ENCODE measurements at places on chromosomes 7 and 10.

DNA sequence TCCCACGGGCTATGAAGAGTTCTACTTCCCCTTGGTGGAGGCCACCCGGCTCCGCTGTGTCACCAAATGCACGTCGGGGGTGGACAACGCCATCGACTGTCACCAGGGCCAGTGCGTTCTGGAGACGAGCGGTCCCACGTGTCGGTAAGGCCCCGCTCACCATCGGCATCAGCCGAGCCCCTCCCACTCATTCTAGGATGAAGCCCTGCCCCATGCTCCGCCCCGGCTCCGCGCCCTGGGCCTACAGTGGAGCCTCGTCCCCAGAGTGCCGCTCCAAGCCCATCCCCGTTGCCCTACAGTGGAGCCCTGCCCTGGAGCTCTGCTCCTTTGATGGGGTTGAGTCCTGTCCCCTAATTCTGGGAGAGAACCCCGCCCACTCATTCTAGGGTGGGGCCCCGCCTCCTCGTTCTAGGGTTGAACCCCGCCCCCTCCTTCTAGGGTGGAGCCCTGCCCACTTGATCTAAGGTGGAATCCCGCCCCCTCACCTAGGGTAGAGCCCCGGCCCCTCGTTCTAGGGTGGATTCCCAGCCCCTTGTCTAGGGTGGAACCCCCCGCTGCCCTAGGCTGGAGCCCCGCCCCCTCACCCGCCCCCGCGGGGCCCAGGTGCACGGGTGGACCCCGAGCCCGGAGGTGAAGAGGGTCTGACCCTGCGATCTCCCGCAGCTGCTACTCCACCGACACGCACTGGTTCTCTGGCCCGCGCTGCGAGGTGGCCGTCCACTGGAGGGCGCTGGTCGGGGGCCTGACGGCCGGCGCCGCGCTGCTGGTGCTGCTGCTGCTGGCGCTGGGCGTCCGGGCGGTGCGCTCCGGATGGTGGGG lies 3.4 kb upstream of the MUC12 start:
- peak; percentile 61 for DNase-seq

DNA sequence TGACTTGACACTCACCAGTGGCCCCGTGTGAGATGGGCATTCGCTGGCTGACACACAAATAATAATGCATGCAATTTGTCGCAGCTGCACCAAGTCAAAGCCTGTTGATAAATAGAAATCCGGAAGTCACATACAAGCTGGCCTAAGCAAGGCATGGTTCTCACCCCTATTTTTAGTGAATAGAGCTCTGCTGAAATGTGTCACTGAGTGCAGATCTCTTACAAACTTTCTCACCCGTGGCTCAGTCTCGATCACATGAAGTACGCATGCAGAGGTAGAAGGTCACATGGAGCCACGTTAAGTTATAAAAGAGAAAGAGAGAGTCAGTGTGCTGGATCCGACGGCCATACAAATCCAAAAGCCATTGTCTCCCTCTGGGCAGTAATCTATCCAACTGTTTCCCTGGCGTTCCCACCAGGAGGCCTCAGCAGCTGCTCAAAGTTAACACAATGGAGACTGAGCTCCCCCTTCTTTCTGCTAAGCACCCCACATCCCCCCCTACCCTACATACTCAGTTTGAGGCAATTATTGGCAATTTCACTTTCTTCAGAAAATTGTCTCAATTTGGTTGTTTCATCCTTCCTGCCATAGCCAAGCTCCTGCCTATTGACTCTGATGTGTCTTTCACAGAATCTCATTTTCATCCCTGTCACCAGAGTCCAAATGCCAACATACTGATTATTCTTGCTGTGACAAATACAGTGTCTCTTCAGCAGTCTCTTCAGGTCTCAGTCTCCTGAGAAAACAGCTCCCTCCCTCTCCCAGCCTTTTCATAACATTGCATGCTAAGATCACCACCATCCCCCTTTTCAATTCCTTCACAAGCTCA lies 473.3 kb upstream of the NRP1 start:
- DNase-seq = no peak

GRCh38 chr7:3969286-3969685 lies 668.2 kb downstream of the SDK1 start:
- no peak for DNase-seq

GRCh38 chr10:125534515-125534914 lies 148.4 kb downstream of the TEX36 start:
- no peak for DNase-seq

DNA sequence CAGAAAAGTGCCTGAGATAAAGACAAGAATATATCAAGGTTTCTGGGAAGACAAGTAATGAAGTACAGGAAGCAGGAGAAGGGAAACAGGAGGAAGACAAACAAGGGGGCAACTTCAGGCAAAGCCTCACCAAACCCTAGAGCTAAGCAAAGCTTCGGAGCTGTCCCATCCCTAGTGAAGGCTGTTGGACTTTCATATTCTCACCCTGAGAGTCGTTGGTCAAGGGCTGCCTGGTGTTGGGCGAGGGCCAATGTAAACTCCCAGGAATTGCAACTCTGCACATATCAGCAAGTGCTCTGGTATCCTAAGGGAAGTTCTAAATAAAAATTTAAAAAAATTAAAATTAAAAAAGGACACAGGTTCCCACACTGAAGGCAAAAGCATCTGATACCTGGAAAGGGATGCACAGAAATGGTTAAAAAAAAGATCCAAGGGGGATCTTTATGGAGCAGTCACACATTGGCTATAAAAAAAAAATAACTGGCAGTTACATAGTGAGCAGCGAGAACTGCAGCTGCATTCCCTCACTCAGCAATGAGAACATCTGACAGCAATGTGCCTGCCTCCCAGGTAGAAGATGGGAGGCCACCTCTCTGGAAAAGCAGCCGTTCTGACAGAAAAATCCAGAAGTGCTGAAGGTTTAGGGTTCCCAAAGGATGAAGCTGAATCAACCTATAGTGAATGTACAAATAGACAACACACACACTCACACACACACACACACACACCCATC lies 304.7 kb downstream of the WDR11 start:
- DNase-seq = no peak

- DNase-seq = no peak
Measured at GRCh38 chr7:73891178-73891885, 30.4 kb downstream of the TMEM270 start.

DNA sequence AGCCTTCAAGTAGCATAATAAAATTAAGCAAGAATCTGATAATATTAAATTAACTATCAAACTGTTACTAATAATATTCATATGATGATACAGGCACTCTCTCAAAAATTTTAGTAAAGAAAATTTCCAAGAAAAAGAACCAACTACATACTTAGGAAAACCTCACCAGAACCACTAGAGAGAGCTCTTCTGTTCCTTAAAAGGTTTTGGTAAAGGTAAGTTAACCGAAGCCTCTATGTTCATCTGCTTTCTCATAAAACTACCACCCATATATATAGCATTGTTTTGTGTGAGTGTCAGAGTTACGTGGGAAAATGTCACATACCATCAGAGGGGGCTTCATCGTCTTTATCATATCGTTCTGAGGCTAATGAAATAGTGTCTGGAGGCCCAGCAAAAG lies 20.7 kb downstream of the SKAP2 start:
- DNase-seq = no peak
